Metanephros (tissue), 2 donors: ENCODE measurements at places on chromosomes 2 and 18. TPM values are rescaled to one million over a fixed set of nuclear protein-coding genes. Genes with fewer than 3 reads are reported as not detected.

Gene FOXD4L1
- 0.12 TPM for total RNA-seq

Gene PRKAG3
- 5.0 TPM for total RNA-seq

Gene DSC1
- total RNA-seq = 0.47 TPM

Gene CPLX4
- total RNA-seq = not detected

Gene NEU2
- not detected for total RNA-seq

Gene OLA1
- total RNA-seq = 58.3 TPM

Gene DUSP2
- total RNA-seq = 15.6 TPM

Gene ANKRD62
- not detected for total RNA-seq

Gene GPR45
- not detected for total RNA-seq

Gene CDCA7
- total RNA-seq = 12.0 TPM

Gene MROH2A
- 0.53 TPM for total RNA-seq

Gene ALPP
- not detected for total RNA-seq

Gene ITSN2
- 35.0 TPM for total RNA-seq

Gene SERPINB2
- 0.99 TPM for total RNA-seq

Gene ERFE
- 5.1 TPM for total RNA-seq

Gene LIPG
- total RNA-seq = 32.1 TPM

Gene DCDC2C
- 0.93 TPM for total RNA-seq

Gene PMS1
- total RNA-seq = 27.7 TPM

Gene SERPINB8
- 2.0 TPM for total RNA-seq

Gene PSMD14
- total RNA-seq = 36.5 TPM

Gene CDH19
- total RNA-seq = 0.47 TPM

Gene WNT10A
- 2.0 TPM for total RNA-seq

Gene SCYGR4
- total RNA-seq = not detected
